ENCODE measurements at places on chromosomes 6 and 20.

GRCh38 chr6:95408111-95408510, 169.2 kb upstream of the MANEA start:
- DNase-seq: no peak

DNA sequence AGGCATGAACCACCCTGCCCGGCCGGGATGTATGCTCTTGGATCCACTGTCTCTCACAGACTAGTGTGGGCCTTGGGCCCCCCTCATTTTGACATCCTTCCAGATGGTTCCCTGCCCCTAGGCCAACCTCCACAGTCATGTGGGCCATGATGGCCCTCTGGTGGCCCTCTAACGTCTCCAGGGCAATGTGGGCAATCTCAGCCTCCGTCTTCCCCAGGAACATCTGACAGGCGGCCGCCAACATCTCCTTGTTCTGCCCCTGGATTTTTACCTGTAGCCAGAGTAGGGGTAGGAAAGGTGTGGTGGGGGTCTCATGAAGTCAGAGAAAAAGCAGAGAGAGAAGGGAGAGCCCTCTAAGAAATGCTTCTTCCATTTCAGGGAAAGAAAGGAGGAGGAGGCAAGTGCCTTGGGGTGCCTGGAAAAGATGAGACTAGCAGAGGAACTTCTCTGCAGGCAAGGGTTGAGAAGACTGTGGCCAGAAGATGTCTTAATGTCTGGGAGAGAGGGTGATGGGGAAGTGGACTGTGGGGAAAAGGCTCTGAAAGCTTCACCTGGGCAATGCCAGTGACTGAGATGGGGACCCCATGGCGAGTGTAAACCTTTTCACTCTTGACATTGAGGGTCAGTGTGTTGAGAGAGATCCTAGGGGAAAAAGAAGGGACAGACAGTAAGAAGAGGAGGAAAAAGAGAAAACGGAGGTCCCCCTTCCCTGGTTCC, 1.3 kb downstream of the FLOT1 start:
- no peak for DNase-seq

- DNase-seq: no peak
These were observed 29.3 kb upstream of the EMILIN3 start for GRCh38 chr20:41395667-41396664.

DNA sequence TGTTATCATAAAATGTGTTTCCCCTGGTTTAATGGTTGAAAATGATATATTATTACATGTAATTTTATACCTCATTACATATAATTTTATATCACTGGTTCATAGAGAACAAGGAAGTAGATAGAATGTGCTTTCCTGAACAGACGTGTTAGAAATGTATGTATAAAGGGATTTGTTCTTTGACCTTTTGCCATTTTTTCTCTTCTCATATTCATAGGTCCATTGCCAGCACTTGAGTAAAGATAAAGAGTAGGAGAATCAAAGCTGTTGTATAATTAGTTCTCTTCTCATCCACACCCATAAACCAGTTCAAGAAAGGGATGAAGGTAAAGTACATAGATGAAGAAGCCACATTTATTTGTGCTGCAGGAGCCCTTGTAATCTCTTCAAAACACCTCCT, 46.7 kb downstream of the RNF217 start:
- no peak for DNase-seq

GRCh38 chr6:6918216-6918983, 189.4 kb upstream of the RREB1 start:
- DNase-seq: peak; percentile 8

DNA sequence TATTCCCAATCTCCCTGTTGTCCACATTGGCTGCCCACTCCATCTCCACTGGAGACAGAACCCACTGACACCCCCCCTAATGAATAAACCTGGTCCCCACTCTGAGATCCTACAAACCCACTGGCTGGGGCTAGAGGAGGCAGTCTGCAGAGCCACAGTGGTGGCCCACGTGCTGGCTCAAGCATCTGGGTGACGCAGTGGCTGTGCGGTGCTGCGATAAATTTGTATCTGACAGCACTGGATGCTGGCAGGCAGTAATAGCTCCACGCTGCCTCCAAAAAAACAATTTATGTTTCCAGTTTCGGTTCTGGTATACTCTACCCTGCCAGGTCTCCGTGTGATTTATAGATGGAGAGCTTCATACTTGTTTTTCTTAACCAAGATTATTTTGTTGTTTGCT, 87.1 kb upstream of the SYNDIG1 start:
- no peak for DNase-seq

DNA sequence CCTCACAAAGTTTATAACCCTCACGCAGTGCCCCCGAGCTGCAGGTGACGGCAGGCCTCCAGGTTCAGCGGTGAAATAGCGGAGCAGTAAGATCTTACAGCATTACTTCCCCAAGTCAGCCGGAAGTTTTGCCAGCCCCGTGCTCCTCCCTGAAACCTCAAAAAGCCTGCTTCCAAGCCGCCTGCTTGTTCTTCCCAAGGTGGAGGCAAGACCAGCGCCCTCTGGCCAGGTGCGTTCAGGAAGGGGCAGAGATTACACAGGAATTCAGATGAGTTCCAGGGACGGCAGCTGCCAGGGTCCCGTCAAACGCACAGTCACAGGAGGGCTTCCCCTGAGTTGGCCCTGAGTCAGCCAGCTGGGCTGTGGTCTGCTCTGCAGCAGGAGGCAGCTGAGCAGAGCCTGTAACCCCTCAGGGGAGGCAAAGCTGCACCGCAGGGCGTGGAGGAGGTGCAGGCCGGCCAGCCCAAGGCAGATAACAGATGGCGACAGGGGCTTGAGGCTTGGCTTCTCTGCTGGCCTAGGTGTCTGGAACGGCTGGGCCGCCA, 124.1 kb upstream of the RPS6KA2 start:
- no peak for DNase-seq

DNA sequence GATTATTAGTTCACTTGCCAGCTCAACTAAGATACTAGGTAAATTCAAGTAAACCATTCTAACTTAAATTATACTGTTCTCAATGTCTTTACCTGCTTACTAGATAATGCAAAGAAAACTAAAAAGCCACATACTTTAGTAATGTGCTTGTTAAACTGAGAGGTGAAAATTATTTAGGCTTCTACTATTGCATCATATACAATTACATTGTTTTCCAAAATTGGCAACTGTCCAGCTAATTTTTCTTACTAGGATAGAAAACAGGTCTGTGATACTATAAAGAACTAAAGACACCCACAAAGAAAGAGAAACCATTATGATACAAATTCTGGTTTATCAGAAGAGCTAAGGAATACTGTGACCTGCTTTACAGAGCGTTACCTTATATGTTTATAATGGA, 45.6 kb upstream of the ALDH8A1 start:
- no peak for DNase-seq

- DNase-seq: no peak
These were observed 90.7 kb downstream of the KHDC1L start for GRCh38 chr6:73134588-73134987.

DNA sequence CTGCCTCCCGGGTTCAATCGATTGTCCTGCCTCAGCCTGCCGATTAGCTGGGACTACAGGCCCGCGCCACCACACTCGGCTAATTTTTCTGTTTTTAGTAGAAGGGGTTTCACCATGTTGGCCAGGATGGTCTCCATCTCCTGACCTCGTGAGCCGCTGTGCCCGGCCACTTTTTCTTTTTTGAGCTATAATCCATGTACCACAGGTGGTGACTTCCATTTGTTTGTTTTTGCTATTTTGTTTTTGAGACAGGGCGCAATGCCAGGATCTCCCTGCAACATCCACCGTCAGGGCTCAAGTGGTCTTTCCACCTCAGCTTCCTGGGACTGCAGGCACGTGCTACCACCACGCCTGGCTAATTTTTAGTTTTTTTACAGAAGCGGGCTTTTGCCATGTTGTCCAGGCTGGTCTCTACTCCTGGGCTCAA, 8.5 kb downstream of the HSPA1B start:
- no peak for DNase-seq

- no peak for DNase-seq
These were observed 713.0 kb downstream of the EPM2A start for GRCh38 chr6:145022199-145022796.

GRCh38 chr6:91127752-91128151, 540.9 kb upstream of the MAP3K7 start:
- no peak for DNase-seq

- no peak for DNase-seq
These were observed 7.2 kb upstream of the KIF25 start for GRCh38 chr6:167990016-167990945.

GRCh38 chr20:51365670-51366069, 176.8 kb downstream of the NFATC2 start:
- no peak for DNase-seq

- no peak for DNase-seq
These were observed 27.4 kb downstream of the STX11 start for GRCh38 chr6:144177726-144178125.

DNA sequence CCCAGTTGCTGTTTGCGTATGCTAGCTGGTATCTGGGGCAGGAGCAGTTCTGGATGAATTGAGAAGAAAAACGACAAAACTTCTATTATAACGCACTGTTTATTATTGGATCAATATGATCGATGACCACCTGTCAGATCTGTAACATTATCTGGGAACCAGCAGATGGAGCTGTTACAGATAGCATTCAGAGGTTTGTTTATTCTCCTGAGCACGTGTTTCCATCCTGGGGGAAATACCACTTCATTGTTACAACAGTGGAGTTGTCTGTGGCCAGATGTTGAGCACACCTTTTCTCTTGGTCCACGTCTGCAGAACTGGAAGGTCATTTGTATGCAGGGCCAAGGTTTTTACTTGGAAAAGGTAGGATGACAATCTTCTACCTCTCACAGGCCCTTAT, 16.0 kb upstream of the NKX2-2 start:
- DNase-seq: no peak

DNA sequence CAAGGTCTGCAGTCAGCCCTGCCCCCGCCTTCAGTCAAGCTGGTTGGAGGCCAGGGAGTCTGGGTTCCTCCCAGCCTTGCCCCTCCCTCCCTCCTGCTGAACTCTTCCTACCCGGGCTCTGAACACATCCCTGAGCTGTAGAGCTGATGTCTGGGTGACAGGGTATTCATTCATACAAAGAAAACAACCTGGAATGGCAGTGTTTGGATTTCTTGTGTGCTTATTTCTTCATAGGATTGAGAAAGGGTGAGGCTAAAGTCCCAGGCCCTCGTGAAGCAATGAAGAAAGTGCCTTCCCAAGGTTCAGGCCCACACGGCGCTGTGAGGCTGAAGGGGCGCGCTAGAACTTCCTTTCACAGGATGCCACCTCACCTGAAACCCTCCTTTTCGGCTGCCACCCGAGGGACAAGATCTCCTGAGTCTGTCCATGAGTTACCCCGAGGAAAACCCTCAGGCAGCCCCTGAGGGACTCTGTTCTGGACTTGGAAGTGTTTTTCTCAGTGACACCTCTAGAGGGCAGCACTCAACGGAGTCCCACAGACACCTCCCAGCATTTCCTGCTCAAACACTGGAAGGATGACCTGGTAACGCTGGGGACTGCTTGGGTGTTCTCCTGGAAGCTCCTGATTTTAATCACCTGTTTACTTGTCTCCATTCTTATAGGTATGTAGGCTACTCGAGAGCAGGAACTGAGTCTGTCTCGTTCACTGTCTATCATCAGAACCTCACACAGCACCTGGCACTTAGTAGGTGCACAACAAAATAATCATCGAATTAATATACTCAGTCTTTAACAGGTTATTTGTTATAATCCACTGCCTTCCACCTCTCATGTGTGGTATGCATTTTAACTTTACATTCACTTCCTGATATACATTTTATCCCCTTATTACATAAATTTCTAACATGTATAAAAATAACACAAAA, 11.8 kb upstream of the GSTA1 start:
- no peak for DNase-seq

- DNase-seq: no peak
These were observed 316.1 kb downstream of the TAF4 start for GRCh38 chr20:61749406-61750075.

GRCh38 chr20:58056921-58057686, 171.3 kb downstream of the ANKRD60 start:
- no peak for DNase-seq

DNA sequence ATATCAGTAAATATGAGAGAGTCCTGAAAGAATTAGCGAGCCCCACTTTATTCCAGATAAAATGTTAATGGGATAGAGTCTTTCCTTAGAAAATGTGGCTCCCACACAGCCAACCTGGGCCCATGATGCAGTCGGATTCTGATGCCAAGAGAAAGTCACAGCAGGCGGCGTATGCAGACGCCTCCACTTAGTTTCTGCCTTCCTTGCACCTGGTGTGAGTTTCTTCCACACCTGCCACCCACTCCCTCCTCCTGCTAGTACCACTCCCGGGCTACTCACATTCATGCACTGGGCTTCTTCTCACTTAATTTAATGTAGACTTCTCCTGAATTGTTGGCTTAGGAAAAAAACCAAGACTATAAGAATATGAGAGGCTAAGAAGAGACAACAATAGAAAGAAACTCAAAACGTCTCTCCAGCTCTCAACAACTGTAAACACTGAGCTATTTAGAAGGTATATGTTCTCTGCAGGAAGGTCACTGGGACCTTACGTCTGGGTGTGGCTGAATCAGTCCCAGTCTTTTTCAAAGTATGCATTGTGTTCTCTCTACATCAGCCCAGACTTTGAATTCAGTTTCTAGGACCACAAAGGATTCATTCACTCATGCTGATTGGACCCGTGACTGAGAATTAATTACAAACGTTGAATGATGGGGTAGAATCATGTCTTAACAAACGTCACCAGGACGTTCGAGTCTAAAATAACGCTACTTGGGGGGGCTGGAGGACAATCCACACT, 70.4 kb downstream of the GCNT2 start:
- DNase-seq: no peak

- no peak for DNase-seq
These were observed 15.7 kb downstream of the PPARD start for GRCh38 chr6:35358086-35358485.

- peak; percentile 76 for DNase-seq
These were observed 8.7 kb downstream of the TRIM38 start for GRCh38 chr6:25971187-25971821.

DNA sequence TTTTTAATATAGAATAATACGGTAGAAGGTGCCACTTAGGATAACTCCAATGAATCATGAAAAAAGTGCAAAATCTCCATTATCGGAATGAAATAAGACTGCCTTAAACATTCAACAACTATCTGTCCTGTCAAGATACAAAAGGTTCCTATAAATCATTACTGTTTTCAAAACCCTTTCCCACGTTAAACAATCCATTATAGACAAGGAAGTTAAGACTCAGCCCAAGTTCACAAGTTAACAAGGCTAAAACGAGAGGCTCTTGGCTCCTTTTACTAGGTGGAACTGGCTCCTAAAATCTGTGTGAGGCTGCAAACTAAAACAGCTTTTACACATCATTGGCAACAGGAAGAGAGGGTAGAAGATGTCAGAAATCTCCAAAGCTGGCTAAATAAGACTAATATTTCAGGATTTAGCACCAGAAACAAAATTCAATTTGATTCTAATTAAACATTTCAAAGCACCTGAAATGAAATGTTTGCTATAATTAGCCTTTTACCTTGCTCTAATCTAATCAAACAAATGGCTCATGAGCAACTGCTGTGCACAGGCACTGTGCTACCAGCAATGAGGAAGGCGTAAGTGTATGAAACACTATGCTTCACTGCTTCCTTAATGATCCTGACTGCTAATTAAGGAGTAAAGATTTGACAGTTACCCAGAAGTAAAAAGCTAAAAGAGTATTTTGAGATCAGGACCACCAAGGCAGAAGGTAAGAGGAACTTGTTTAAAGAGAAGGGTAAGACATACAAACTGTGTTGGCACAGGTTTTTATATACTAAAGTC, 109.7 kb downstream of the DST start:
- no peak for DNase-seq

- DNase-seq: no peak
These were observed 32.8 kb upstream of the ENPP5 start for GRCh38 chr6:46203391-46204177.

GRCh38 chr20:24289737-24290481, 179.5 kb upstream of the SYNDIG1 start:
- DNase-seq: no peak

- DNase-seq: no peak
These were observed 170.7 kb downstream of the ERMARD start for GRCh38 chr6:169921853-169922824.
